ENCODE measurements at places on chromosomes 3 and 15.

- no peak for DNase-seq
Observed at GRCh38 chr15:101689901-101690300, 34.4 kb downstream of the TARS3 start.

DNA sequence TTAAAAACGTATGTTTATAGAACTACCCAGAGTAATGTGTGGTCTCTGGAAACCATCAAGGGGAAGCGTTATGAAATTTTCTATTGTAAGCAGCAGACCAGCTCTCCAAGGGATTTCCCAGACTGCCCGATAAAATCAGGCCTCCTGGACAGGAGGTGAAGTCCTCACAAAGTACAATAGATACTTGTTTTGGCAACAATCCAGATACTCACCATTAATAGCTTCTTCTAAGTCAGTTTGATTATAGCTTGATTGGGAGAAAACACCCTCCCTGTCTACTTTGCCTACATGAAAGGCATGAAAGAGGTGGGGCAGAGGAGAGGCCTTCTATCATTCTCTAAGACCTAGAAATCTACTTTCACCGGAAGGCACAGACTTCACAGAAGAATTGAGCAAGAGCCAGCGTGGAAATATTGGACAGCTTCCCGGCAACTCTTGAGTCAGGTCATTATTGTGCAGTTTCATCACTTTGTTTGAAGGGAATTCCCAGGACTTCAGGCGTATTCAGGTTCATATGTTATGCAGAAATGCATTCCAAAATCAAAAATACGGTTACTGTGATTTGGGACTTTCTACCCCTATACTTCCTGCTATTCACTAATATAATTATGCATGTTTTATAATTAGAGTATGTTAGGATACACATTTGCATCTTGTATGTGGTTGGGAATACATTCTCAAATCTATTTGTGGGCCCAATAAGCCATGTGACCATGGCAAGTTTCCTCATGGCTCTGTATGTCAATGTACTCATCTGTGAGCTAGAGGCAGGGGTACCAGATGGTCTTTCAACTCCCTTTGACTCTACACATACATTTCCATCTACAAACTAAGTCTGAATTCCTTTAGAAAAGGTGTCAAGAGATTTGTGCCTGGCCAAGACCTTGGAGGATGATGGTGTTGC, 103.5 kb downstream of the CD47 start:
- peak; percentile 77 for DNase-seq

GRCh38 chr3:176521531-176522175, 675.6 kb downstream of the TBL1XR1 start:
- DNase-seq, result no peak

- no peak for DNase-seq
Observed at GRCh38 chr15:78417754-78418630, 20.0 kb upstream of the IREB2 start.

DNA sequence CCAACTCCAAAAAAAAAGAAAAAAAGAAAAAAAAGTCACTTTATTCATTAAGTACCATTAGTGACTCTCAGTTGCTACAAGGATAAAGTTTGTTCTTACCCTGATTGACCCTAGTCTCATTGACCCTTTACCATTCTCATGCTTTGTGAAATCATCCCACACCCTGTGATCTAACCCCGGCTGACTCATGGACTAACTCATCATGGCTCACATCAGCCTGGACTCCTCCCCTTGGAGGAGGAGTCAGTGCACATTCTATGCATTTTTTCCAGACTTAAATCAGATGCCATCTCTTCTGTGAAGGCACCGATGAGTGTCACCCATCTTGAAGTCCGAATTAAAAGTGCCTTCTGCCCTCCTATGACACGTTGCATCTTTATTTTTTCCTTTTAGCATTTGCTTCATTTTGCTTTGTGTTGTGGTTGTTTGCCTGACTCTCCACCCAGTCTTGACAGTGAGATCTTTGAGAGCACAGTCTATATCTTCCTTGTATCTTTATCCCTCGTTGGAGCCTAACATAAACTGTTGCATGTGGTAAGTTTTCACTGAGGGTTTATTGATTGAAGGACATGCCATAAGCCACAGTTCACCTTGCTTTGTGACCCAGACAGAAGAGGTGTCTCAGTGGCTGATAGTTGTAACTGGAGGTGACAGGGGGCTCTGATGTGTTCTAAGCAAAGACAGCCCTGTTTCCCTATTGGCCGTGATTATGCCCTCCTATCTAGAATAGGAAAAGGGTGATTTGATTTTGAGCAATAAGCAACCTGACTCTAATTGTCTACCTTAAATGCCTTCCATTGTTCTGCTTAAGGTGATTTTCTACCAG, 72.1 kb downstream of the IL1RAP start:
- DNase-seq, result no peak

DNA sequence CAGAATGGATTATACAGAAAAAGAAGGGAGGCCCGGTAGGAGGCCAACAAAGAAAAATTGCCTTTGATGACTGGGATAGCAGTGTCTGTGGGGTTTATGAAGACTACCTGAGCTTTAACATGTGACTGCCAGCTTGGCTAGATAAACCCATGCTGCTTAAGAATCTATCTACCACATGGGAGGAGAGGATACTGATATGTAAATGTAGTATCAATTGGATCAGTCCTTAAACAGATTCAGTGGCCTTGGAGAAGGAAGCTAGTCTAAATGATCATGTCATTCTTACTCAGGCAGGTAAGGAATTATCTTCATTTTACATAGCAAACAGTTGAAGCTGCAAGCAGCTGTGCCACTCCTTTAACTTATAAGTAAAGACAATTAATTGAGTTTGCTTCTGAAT, 50.0 kb upstream of the SYNPR start:
- DNase-seq, result no peak

- no peak for DNase-seq
Observed at GRCh38 chr3:107430214-107430995, 53.2 kb downstream of the CCDC54 start.

DNA sequence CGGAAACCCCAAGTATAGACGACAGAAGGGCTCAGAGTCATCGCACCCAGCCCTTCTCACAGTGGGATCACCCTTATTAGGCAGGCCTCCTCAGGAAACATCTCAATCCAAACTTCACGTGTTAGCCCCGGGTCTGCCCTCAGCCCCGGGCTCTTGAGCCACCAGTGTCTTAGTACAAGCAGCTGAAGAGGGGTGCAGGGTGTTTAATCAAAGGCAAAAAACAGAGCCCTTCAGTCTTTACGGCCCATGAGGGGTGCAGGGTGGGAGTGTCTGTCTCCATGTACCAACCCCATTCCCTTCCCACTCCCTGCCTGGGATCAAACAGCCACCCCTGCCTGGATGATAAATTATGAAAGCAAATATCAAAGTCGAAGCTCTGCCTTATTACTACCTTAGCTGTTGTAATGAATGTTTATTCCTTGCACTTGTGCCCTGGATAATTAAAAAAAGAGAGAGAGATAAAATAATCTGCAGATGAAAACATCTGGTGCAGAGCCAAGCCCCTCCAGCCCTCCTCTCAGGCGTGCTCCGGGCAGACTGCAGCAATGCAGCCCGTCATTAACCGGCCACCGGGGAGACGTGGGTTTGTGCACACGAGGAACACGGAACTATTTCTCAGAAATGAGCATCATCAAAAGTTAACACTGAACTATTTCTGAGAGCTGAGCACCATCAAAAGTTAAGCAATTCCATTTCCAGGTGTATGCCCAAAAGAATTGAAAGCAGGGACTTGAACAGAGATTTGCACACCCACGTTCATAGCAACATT, 64.5 kb downstream of the ADAMTS17 start:
- no peak for DNase-seq

- no peak for DNase-seq
Observed at GRCh38 chr3:183781246-183781645, 44.1 kb downstream of the MAP6D1 start.

DNA sequence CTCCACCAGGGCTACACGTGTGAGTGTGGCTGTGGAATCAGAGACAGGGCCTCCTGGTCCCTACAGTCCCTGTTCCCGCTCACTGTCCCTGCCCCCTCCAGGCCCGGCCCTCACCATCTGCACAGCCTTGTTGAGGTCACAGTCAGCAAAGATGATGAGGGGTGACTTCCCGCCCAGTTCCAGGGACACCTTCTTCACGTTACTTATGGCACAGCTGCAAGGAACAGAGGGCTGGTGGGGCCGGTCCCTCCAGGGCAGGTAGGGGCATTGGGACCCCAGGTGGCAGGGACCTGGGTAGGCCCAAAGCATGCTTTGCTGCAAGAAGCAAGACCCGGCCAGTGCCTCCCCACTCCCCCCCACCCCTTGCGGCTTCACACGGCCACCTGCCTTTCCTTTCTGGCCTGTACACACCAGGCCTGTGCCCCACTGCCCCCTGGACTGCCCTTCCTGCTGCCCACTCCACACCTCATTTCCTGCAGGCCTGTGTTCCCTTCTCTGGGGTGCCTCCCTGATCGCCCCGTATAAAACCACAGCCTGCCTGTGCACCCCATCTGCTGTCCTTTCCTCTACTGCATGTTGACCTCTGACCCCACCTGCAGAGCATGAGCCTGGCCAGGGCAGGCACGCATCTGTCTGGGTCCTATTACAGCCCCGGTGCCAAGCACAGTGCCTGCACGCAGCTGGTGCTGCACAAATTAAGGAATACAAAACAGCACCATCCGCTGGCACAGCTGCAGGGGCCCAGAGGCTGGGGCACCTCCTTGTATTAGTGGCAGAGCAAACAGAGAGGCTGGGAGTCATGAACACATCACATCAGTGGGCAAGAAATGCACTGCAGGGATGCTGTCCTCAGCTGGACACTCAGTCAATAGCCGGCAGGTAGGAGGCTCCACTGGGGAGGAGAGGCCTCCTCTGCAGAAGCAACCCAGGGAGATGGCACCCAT, 30.8 kb upstream of the SLC41A3 start:
- DNase-seq, result peak; percentile 39

DNA sequence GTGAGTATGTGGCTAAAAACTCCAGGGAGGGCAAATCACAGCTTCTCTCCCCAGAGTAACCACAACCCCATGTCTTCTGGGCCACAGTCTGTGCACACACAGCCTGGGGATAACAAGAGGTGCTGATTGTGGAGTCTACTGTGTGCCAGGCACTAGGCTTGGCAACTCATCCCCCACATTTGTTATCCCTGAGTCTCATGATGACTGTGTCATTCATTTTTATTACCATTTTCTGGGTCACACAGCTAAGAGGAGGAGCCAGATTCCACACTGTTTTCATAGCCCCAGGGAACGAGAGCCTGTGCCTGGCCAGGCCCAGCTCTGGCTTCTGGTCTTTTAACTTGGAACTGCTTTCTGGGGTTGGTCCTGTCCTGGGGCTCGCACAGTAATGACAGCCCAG, 34.5 kb downstream of the ESYT3 start:
- DNase-seq, result no peak

- DNase-seq, result no peak
Observed at GRCh38 chr3:106242781-106243180, 374.0 kb upstream of the CBLB start.

DNA sequence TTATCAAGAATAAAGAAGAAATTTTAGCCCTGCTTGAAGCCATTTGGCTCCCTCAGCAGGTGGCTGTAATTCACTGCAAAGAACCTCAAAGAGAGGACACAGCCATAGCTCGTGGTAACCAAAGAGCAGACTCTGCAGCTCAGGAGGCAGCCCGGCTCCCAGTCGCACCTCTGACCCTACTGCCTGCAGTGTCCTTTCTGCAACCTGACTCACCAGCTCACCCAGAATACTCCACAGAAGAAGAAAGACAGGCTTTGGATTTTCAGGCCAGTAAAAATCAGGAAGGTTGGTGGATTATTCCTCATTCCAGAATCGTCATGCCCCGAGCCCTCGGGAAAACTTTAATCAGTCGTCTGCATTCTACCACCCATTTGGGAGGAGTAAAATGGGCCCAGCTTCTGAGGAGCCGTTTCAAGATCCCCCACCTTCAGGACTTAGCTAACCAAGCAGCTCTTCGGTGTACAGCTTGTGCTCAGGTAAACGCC, 38.6 kb downstream of the ZBTB11 start:
- DNase-seq, result no peak

DNA sequence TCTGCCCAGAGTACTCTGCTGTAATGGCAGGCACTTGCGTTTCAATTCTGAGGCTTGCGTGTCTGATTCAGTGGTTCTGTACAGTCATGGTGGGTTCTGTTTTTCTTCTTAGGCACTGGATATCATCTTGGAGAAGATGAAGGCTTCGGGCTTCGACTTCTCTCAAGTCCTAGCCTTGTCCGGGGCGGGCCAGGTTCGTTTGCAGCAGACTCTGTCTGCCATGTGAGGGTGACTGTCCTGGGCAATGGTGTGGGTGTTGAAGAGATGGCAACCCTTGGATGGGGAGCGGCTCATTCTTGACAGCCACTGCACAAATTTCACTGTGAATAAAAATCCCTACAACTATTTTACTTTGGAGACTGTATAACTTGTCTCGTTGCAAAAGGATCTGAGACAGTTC, 16.2 kb downstream of the XYLB start:
- DNase-seq, result no peak

GRCh38 chr3:181851063-181851462, 139.3 kb downstream of the SOX2 start:
- DNase-seq, result no peak

- DNase-seq, result no peak
Observed at GRCh38 chr15:66216806-66217205, 36.7 kb downstream of the MEGF11 start.

- peak; percentile 23 for DNase-seq
Observed at GRCh38 chr3:8709801-8710507, 23.6 kb upstream of the CAV3 start.

GRCh38 chr15:100528833-100529428, at the start of gene CERS3:
Gene CERS3 (minus strand): TSS chr15:100528950. CDS start chr15:100501849, 27,101 bp downstream.
- no peak for DNase-seq

GRCh38 chr3:72313308-72313707, 528.4 kb upstream of the PROK2 start:
- no peak for DNase-seq

- DNase-seq, result no peak
Observed at GRCh38 chr3:113275929-113276750, 64.8 kb downstream of the BOC start.

GRCh38 chr15:69523010-69524001, 70.7 kb downstream of the RPLP1 start:
- peak; percentile 78 for DNase-seq

DNA sequence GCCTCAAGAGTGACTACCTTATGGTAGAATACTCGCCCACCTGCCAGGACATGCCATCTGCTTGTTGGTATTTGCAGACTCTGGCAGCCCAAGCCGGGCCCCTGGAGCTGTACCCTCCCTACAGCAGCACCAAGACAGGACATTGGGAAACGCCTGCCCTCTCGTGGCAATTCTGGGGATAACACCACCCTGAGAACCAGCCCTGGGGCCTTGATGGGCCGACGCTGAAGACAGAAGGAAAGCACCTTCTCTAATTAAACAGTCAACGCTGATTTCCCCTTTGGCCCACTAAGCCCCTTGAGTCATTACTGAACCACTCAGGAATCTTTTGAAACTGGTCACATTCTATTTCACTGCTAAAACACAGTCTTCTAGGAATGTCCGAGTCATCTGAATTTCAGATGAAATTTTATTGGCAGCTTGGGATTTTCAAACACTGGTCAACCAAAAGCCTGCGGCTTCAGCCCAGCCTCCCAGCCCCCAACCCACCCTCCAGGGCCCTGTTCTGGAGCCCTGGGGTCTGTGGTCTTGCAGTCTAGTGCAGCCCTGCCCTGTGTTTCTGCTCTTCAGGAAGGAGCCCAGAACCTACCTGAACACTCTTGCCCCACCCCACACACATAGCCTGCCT, 91.3 kb downstream of the TMEM266 start:
- peak; percentile 91 for DNase-seq

GRCh38 chr3:120678331-120678947, 3.6 kb downstream of the HGD start:
- DNase-seq, result no peak
